ENCODE measurements at places on chromosomes 1 and 21.

- DNase-seq: no peak
Measured at GRCh38 chr1:165441166-165441880, 3.6 kb downstream of the RXRG start.

- DNase-seq: no peak
Measured at GRCh38 chr1:170620164-170620563, 43.8 kb upstream of the PRRX1 start.

DNA sequence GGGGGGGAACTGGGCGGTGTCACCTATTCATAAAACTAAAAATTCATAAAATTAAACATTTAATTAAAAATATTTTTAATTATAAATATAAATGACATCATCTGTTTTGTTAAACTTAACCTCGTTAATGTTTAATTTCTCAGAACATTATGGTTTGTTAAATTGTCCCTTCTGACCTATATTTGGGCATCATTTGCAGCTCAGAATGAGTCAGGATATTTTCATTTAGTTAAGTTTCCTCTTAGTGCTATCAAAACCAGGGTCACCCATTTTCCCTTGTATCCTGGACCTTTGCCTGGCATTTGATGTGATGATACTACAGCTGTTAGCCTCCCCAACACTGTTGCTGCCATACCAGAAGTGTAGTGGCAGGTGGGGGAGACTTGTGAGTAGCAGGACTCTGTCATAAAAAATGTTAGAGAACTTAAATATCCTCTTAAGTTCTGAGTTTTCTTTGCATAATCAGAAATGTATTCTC lies 30.3 kb downstream of the TSNAX start:
- no peak for DNase-seq

GRCh38 chr1:235239851-235240250 lies 78.8 kb upstream of the RBM34 start:
- no peak for DNase-seq

GRCh38 chr1:64769971-64770370 lies 25.1 kb downstream of the RAVER2 start:
- no peak for DNase-seq

GRCh38 chr1:23428136-23428905 lies 3.8 kb upstream of the TCEA3 start:
- DNase-seq: no peak

GRCh38 chr1:11535761-11536572 lies 57.0 kb downstream of the DISP3 start:
- DNase-seq: no peak

DNA sequence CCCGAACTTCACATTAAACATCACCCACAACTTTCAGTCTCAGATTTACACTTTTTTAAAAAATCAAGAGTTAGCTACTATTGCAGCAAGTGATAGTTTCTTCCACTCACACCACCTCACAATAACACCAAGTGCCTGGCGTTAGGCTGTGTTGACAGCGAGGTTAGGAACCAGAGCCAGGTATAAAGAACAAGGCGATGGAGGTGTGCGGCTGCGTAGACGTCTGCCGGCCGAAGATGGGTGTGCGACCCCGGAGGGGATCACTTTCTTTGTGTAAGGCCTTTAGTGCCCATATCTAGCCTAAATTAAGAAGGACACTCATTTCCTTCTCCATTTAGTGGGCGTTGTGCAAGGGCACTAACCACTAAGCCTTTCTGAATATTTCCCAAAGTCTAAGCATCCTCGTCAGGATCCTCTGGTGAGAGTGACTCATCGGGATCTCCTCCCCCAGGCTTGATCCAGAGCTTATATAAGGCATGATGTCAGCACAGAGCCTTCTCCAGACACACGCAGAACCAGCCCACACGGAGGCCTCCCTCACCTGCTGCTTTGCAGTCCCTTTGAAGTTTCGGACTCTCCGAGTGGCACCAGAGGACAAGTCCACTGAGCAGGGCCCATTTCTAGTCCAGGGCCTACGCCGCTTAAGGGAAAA lies 11.8 kb downstream of the NHLH2 start:
- no peak for DNase-seq

- no peak for DNase-seq
Measured at GRCh38 chr1:110343249-110343648, 4.1 kb downstream of the RBM15 start.

DNA sequence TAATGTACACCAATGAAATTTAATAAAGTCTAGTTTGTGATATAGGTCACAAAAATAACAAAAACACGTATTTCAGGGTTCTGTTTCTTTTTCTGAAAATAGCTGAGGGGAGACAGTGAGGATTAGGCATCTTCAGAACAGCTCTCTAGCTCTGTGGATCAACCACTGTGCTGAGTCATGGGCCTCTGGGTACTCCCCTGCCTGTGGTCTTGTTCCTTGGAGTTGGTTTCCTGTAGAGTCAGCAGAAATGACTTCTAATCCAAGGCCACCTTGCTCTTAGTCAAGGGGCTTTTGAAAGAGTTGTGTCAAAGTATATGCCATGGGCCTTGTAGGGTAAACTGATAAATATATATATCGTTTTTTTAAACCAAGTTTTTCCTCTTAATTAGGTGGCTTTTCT lies 141.8 kb upstream of the ZRANB2 start:
- no peak for DNase-seq

GRCh38 chr21:37367336-37367702 lies 746 bp downstream of the DYRK1A start:
- no peak for DNase-seq

DNA sequence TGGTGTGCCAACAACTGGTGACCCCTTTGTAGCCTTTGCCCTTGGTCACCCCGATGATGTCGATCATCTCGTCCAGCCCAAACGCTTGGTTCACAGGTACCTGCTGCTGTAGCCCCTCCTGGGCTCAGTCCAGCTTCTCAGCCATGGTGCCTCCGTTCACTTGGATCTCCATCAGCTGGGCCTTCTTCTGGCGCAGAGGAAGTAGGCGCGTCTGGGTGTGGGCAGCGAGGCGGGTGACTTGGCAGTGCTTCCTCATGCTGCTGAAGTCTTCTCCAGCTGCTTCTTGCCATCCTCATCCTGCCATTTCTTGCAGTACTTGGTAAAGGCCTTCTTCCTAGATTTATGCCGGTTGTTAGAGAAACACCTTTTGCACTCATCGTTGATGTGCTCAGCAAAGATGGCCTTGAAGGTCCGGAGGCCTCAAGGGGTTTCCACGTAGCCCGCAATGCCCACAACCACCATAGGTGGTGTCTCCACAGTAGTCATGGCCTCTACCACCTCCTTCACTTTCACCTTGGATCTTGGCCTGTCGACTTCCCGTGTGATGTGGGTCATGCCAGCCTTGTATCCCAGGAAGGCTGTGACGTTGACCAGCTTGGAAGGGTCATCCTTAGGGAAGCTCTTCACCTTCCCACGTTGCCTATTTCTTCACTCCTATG lies 13.0 kb downstream of the DOP1B start:
- no peak for DNase-seq

- DNase-seq: no peak
Measured at GRCh38 chr21:43355266-43355924, 71.5 kb downstream of the SIK1 start.

DNA sequence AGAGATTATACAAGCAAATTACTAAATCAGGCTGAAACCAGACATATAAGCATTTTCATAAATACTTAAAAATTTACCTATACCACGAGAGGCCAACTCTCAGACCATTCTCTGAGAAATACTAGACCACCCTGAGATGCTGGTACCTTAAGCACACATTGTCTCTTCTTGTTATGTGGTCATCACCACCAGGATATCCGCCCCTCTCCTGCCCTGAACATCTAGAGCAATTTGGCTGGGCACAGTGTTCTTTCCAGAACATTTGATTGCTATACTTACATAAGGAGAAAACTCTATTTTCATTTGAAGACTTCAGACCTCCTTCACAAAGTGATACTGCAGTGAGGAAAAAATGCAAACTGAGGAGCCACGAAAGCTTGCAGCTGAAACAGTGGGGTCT lies 36.2 kb upstream of the DUSP10 start:
- no peak for DNase-seq
